Renal pelvis (tissue), 12 donors: ENCODE measurements at places on chromosomes 11 and 22. TPM values are rescaled to one million over a fixed set of nuclear protein-coding genes. Genes with fewer than 3 reads are reported as not detected.
A peak's percentile ranks its signal among the peaks of the same experiment; 100 is the strongest.

- no peak for DNase-seq
Observed at GRCh38 chr11:86230179-86230804, 14.3 kb upstream of the EED start.

DNA sequence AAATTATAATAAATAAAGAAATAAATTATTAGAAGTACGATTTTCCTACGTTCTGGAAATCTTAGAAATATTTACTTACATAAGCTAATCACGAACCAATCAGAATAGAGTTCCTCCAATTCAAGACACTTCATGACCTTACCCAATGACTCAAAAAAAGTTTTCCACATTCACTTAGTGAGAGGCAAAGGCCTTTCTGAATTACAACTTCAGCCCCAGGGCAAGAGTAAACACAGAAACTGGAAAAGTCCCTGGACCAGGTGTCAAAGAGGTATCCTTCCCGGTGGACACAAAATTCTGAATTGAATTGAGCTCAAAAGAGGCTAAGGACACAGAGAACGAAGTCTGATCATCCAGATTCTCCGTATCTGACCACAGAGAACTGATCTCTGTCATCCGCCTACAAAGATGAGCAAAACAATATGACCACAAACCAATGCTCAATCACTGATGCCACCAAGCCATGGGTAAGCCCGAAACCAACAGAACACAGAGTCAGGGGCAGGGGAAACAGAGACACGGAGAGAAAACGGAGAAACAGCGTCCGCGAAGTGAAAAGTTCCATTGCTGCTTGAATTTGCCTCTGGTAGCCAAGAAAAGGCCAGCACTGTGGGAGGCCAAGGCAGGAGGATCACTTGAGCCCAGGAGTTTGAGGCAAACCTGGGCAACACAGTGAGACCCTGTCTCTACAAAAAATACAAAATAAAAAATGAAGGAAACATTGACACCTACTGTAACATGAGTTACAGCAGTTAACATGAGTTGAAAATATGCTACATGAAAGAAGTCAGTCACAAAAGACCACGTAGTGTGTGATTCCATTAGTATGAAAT is 6.8 kb downstream of the BID start:
- no peak for DNase-seq

GRCh38 chr11:132050049-132050448 is 679.6 kb downstream of the NTM start:
- DNase-seq = no peak

DNA sequence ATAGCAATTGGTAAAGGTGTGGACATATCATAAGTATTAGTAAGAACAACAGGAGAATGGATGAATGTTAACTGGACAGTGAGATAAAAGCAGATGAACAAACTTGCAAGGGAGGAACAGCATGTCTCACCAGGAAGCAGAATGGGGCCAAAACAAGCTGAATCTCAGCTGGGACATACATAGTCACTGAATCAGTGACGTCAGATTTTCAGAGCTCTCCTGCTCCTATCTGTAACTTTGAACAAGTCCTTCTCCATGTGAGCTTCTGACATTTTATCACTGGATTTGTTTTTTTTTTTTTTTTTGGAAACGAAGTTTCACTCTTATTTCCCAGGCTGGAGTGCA is 118.7 kb downstream of the BBOX1 start:
- DNase-seq = no peak

CABP7 gene
- polyA plus RNA-seq = 0.12 TPM

DNA sequence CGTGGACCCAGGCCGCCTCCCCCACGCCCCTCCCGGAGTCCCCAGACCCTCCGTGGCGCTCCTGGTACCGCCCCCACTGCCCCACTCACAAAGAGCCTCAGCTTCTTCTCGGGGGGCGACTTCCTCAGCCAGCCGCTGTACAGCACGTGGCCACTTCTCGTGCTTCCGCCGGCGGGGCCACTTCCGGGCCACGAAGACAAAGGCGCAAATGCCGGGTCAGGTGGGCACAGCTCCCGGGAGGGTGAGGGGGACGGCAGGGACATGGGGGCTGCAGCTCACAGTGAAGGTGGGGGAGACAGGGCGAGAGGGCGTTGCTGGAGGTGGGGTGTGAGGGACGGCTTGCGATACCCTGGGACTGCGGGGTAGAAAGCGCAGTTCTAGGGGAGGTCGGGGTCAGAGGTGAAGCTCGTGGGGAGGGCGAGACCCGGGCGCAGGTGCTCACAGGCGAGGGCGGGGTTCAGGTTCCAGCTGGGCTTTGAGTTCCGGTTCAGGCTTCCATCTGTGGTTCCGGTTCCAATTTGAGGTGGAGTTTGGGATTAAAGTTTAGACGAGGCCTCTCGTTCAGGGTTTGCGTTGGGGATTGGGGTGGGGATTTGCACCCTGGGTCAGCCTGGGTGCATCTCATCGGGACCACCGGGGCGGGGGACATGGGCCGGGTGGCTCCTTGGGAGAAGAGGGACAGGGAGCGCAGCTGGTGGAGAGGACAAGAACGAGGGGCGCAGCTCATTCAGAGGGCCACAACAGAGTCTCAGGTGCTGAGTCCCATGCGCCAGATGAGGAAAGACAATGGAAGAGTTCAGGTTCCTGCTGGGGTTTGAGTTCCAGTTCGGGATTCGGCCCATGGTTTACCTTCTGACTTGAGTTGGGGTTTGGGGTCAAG is at the start of gene GAB4:
Gene GAB4, minus strand, starts transcription at position 371 of the 880 bp plus-strand sequence. Its CDS starts 108 bp downstream, at position 263.
- no peak for DNase-seq

DNA sequence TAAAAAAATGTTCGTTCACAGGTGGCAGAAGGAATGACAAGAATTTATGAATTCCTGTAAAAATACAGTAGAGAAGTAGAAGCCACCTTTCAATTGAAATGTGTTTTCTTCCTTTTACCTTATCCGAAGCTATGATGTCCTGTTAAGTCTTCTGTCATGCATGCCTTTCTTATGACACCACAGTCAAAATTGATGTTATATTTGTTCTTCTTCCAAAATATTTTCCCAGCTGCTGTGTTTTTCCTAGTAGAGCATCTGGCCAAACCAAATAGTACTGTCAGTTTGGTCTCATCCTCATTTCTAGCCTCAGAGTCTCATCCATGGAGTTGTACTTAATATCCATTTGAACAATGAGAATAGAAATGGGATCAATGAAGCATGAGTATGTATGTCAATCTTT is 206.1 kb downstream of the PGR start:
- DNase-seq = no peak

GRCh38 chr11:132264616-132265015 is 894.2 kb downstream of the NTM start:
- no peak for DNase-seq

TRIM51 gene
- polyA plus RNA-seq = not detected

PAMR1 gene
- 3.8 TPM for polyA plus RNA-seq

DNA sequence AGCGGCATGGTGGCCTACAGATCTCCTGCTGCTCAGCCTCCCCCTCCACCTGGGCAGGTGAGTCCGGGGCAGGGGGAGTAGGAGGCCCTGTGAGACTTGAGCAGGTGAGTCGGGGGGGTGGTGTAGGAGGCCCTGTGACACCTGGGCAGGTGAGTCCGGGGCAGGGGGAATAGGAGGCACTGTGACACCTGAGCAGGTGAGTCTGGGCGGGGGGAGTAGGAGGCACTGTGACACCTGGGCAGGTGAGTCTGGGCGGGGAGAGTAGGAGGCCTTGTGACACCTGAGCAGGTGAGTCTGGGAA is 299.3 kb downstream of the BRD1 start:
- no peak for DNase-seq

DNA sequence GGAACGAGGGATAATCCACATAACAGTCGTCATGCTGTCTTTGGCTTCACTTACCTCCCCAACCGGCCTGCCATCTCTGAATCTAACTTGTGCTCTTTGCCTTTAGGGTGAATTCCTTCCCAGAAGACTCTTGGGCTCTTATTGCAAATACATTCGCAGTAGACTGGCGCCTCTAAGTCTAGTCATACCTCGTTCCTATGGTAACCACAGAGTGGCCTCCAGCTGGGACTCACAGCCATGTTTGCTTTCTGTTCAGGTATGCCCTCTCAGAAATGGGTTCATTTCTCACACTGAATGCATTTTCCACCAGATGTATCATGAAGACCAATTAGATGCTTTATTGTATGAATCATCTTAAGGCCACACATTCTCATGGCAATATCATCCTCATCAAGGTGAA is 112.7 kb downstream of the FAR1 start:
- DNase-seq = no peak

DNA sequence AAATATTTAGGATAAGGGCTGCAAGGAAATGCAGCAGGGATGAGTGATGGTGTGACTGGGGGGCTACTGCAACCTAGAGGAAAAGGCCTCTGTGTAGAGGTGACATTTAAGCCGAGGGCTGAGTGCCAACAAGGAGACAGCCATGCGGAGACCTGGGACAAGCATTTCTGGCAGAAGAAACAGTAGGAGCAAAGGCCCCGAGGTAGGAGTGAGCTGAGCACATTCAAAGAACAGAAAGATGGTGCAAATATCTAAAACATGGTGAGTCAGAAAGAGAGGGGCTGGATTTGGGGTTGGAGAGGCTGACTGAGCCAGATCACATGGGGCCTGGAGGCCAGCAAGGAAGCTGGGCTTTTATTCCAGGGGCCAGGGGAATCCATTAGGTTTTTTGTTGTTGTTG is 55.1 kb upstream of the INCENP start:
- DNase-seq = no peak

- DNase-seq = peak; percentile 39
Observed at GRCh38 chr11:114847306-114847975, 169.1 kb downstream of the NXPE2 start.

DLG2 gene
- polyA plus RNA-seq = 13.0 TPM

DNA sequence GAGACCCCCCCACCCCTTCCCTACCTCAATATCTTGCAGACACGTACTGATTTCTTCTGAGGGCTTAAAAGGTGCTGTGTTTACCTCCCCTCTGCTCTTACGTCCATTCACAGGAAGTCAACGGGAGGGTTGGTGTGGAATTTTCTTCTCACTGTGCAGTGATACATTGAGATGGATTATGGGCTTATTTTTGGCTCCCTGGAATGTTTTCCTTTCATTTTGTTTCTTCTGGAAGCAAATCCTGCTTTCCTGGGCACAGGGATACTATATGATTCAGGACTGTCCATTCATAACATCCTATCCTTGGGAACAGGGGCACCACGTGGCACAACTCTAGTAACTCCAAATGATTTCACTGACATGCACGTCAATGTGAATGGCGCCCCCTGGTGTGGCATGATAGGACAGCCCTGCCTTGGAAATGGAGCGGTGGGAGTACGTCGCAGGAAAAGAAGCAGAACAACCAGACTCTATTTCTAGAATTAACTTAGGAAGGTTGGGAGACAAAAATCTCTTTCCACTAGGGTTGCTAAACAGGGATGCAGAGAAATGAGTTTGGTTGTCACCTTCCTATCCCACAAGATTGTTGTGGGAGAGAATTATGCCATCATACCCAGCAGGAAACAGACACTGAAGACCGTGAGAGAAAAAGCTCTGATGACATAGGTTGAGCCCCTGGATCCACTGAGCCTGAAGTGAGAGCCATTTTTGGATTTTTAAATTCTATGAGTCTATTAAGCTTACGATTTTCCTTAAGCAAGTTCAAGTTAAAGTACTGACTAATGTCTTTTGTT is 146.5 kb upstream of the RAG2 start:
- DNase-seq = peak; percentile 55

DNA sequence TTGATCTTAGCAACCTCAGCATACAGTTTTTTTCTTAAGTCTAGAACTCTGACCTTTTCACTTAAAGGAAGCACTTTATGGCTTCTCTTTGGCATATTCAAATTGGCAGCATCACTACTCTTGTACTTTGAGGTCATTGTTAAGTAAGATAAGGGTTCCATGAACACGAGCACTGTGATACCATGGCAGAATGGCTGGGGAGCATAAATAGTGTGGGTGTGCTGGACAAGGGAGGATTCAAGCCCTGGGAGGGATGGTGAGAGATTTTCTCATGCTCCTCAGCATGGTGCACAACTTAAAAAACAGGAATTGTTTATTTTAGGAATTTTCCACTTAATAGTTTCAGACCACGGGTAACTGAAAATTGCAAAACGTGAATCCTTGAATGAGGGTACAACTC is 111.4 kb downstream of the ATXN10 start:
- no peak for DNase-seq

CSNK2A3 gene
- 0.86 TPM for polyA plus RNA-seq

DNA sequence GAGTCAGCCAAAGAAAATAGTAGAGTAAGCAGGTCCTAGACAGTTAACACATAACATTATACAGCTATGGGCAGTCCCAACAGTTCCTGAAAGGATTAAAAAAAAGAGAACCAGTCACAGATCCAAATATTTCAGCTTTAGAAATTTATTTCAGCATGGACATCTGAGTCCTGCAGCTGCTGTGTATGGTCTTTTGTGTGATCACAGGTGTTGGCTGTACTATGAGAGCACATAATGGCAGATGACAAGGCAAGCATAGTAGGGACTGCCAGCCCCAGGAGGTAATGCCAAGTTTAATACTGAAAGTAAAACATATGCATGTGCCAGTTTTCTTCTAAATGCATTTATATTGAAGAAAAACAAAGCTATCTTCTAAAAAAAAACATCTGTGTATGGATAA is 158.1 kb downstream of the GRIA4 start:
- no peak for DNase-seq

DNA sequence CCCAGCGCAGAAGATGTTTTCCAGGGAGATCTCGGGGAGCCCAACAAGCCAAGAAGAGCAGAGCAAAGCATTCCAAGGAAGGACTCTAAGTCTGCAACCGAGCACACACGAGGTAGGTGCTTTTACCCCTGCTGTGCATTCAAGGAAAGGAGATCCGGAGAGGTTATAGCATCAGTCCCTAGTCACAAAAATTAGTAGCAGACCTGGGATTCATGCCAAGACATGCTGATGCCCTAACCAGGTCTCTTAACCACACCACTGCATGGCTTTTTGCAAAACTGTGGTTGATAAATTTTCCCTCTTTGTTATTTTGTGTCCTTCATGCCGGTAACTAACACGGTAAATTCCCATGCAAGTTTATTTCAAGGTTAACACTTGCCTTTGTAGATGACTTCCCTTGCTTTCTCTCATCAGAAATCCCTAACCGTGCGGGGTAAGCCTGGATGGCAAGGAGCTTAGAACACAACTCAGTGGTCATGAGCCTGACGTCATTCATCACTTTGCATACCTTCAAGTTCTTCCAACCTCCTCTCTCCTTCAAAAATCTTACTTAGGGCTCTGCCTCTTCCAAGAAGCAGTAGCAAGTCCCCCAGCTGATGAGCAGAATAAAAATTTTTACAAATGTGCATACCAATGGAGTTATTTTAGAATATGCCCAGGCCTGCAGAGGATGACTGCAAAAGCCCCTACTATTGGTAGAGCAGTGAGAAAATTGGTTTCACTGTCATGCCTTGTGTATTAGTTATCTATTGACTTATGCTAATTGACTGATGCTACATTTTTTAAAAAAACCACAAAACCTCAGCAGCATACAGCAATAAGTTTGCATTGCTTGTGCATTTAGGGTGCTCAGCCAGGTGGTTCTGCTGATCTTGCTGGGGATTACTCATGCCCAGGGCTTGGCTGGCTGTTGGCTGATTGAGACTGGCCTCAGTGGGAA is 465.1 kb downstream of the MN1 start:
- no peak for DNase-seq
